Stimulated activated CD8-positive, alpha-beta memory T cell treated with anti-CD3 and anti-CD28 coated beads, Interleukin-4, amount 100 ng/mL, for 4 hours (primary cell): ENCODE measurements at places on chromosomes 2 and 18.

- DNase-seq: no peak
These were observed 145.2 kb downstream of the BCL11A start for GRCh38 chr2:60408207-60408606.

GRCh38 chr2:166112193-166112605 lies 15.6 kb downstream of the SCN1A start:
- DNase-seq: no peak

GRCh38 chr2:182827182-182827879 lies 39.1 kb downstream of the FRZB start:
- no peak for DNase-seq

- DNase-seq: no peak
These were observed 166.3 kb downstream of the MREG start for GRCh38 chr2:215847056-215847455.

DNA sequence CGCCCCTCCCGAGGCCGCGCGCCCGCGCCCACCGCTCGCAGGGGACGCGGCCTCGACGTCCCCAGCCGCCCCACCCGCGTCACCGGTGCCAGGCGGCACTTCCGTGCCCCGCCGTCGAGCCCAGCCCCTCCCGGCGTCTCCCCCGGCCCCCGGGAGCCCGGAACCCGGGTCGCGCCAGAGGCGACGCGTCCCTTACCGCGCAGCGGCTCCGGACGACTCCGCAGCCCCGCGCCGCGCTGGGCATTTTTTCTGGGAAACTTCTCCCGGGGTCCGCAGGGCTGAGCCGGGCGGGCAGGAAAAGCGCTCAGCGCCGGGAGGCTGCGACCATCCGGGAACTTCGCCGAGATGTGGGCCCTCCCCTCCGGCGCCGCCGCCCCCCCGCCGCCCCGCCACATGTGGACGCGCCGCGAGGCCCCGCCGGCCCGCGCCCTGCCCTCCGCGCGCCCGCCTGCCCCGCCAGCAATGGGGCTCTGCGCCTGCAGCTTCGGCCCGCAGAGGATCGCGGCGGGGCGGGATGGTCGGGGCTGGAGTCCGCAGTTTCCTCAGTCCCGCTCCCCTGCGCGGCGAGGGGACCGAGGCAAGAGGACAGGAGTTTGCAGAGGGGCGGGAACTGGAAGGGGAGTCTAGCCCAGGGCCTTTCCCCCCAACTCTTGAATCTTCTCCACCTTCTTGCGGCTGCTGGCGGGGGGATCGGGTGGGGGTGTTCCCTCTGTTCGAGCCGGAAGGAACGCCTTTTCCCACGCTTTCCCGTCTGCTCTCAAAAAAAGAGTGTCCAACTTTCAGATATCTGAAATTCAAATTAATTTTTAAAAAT lies 81.5 kb downstream of the CHRNA1 start:
- no peak for DNase-seq

DNA sequence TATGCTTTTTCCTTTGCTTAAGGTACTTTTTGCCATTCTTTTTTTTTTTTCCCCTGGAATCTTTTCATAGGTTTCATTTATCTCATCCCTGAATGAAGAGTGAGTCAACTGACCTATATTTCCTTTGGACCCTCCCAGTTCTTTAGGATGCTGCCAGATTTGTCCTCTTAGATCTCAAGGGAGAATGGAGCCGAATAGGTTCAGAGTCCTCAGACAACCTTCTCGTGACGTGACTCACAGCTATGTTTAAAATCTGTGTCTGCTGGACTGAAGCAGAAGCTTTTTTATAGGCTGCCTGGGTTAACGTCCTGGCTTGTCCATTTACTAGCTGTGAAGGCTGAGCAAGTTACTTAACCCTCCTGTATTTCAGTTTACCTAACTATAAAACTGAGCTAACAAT lies 358.6 kb downstream of the DLGAP1 start:
- no peak for DNase-seq

GRCh38 chr2:23492921-23493320 lies 107.9 kb downstream of the KLHL29 start:
- DNase-seq: no peak

- DNase-seq: no peak
These were observed 24.2 kb downstream of the TCF7L1 start for GRCh38 chr2:85157345-85157744.

DNA sequence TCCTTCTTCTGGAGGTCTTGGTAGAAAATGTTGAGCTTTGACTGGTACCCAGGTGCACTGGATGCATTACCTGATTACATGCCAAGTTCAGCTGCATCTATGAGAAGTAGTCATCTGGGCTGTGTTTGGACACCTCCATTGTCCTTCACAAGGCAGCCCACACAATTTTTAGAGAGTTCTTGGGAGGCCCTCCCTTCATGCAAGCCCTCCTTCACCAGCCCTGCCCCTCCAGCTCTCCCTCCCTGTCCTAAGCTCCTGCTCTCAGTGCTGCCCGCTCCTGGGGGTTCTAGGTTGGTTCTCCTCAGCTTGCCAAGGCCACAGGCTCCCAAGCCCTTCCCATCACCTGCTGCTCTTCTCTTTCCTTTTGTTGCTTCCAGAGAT lies 148.7 kb downstream of the DYSF start:
- no peak for DNase-seq

DNA sequence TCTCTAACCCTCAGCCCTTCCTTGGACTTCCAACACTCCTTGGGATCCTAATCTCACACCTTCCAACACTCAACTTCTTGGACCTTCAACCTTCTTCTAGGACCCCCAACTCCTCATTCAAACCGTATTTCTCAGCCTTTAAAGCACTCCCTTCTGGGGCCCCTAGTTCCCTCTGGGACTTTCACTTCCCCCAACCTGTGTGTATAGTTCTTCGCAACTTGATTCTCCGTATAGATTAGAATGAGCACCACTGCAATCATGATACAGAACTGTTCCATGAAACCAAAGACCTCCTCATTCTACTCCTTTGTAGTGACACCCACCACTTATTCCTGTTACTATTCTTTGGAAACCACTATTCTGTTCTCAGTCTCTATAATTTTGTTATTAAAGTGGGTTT lies 62.0 kb upstream of the NFU1 start:
- no peak for DNase-seq

GRCh38 chr2:119490653-119491195 lies 33.6 kb downstream of the SCTR start:
- no peak for DNase-seq

DNA sequence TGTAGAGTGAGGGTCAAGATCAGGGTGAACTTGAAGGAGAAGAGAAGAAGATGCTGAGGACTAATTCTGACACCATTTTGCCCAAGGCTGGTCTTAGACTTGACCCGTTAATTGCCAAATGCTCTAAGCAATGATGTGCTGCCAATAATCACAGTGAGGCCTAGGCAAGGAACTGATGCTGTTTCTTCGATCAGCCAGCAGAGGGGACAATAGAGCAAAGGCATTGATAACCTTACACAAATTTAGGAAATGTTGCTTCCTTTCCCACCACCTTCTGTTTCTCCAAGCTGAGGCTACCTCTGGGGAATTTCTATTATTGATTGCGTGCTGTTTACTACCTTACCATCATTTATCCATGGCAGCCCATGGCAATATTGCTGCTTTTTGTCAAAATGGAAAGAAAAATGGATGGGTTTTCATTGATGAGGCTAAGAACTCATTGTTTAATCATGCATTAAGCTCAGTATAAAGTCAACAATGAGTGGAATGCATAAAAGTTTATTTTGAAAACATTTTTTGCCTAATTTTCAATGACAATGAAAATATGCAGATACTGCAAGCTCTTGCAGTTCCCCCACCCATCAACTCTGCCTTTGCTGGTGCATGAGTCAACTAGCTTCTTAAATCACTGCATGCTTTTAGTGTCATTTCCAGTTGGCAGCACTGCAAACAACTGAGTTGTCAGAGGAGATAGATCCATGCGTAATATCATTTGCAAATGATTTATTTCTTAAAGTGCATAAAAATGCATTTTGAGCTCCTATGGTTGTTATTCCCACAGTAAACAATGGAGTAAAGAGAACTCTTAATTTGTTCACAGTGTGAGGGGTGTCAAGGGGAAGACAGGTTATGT lies 116.4 kb upstream of the NYAP2 start:
- no peak for DNase-seq

- no peak for DNase-seq
These were observed 681.0 kb downstream of the KCNJ3 start for GRCh38 chr2:155379494-155379893.

DNA sequence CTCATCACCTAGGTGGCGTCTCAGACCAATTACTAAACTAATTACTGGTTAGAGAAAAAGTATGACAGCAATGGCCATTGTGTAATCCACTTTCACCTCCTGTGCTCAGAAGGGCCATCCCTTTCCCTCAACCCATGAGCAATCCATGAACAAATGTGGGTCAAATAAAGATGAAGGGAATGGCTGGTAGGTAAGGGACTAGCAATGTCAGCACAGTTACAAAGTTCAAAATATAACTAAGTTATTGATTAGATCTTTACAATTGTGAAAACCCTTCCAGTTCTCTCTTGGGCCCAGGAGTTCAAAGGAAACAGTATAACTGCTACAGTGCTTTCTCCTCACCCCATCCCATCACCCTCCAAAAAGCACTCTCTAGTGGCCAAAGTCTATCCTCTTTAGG lies 98.3 kb downstream of the DTNA start:
- DNase-seq: no peak

DNA sequence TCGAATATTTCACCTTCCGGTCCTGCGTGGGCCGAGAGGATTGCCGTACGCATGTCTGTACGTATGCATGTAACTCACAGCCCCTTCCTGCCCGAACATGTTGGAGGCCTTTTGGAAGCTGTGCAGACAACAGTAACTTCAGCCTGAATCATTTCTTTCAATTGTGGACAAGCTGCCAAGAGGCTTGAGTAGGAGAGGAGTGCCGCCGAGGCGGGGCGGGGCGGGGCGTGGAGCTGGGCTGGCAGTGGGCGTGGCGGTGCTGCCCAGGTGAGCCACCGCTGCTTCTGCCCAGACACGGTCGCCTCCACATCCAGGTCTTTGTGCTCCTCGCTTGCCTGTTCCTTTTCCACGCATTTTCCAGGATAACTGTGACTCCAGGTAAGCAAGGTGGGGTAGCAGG lies at the start of gene SERPINB5:
TSS of gene SERPINB5 (plus strand) at position 291 of the 400 bp plus-strand sequence. CDS start 7,471 bp downstream, outside the sequence.
- no peak for DNase-seq

DNA sequence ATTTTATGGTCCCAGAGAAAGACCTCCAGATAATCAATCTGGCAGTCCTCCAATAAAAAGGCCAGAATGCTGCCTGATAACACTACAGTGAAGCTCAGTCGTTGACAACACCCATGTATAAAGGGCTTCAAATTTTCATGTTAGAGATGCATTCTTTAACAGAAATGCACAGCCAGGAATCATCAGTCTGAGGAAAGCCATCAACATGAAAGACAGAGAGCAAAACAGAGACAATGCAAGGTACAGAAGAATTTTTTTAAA lies 13.8 kb downstream of the BABAM2 start:
- DNase-seq: no peak

- no peak for DNase-seq
These were observed 6.5 kb downstream of the GREB1 start for GRCh38 chr2:11540148-11540995.

DNA sequence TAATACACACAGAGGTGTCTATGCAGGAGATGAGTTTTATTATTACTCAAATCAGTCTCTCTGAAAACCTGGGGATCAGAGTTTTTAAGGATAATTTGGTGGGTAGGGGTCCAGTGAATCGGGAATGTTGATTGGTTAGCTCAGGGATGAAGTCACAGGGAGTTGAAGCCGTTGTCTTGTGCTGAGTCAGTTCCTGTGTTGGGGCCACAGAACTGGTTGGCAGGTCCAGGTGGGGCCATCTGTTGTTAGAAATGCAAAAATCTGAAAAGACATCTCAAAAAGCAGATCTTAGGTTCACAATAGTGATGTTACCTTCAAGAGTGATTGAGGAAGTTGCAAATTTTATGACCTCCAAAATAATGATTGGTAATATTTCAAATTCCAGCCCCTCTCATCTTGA lies 86.9 kb downstream of the VSNL1 start:
- no peak for DNase-seq

GRCh38 chr2:145598434-145598833 lies 1078.5 kb upstream of the ZEB2 start:
- DNase-seq: no peak

GRCh38 chr2:125746321-125747164 lies 909.4 kb upstream of the GYPC start:
- DNase-seq: no peak
